Lung (tissue), 17 donors: ENCODE measurements at places on chromosomes 5 and 9. TPM values are rescaled to one million over a fixed set of nuclear protein-coding genes. Genes with fewer than 3 reads are reported as not detected.

Gene RNF180
- 24.4 TPM for total RNA-seq

Gene SV2C
- total RNA-seq, result 0.37 TPM

Gene ANKRD20A1
- 4.4 TPM for total RNA-seq

Gene FRMPD1
- 0.25 TPM for total RNA-seq

Gene GABRP
- total RNA-seq, result 0.89 TPM

DNA sequence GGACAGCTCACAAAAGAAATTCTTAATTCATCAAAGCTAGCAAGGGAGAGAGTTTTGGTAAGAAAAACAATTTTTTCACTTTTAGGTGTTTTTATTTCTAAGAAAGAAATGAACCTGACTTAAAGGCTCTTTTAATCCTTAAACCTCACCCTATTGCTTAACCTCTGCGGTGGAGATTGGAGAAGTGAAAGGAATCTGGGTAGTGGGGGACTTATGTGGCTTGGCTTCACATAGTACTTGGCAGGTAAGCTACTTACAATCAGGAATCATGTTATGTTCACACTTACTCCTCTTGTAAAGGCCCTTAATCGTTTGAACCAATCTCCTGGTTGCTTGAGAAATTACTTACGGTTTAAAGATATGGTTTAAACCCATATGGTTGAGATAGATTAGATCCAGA is 104.8 kb downstream of the ISOC1 start:
- DNase-seq, result peak; percentile 19

DNA sequence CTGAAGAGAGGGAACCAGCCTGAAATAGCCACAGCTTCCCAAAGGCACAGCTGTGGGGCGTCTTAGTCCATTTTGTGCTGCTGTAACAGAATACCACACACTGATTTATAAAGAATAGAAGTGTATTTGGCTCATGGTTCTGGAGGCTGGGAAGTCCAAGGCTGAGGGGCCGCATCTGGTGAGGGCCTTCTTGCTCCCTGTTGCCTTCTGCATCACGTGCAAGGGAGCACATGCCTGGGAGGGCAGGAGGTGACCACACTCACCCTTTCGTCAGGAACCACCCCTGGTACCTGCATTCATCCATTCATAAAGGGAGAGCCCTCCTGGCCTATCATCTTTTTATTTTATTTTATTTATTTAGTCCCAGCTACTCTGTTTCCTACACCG is 10.4 kb downstream of the PLPP7 start:
- DNase-seq, result no peak

DNA sequence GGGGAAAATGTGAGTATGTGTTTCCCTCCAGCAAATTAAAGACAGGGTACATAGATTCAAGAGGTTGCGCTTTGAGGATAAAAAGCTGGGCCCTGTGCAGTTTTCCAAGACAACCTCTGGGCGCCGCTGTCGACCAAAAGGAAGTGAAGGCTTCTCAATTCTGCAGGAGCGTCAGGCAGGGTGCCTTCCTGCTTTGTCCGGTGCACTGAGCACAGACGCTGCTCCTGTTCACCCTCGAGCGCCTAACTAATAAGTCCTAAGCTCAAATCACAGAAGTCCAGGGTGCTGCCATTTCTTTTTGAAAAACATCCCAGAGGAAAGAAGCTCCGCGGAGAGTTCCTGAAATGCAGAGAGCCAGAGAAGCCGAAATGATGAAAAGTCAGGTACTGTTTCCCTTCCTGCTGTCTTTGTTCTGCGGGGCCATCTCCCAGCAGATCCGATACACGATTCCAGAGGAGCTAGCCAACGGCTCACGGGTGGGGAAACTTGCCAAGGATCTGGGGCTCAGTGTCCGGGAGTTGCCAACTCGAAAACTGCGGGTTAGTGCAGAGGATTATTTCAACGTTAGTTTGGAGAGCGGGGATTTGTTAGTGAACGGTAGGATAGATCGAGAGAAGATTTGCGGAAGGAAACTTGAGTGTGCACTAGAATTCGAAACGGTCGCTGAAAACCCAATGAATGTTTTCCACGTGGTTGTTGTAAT is at the start of gene PCDHGB1:
TSS of gene PCDHGB1 (plus strand) at position 183 of the 703 bp plus-strand sequence. CDS start at position 345, 162 bp downstream.
- DNase-seq, result peak; percentile 20

DNA sequence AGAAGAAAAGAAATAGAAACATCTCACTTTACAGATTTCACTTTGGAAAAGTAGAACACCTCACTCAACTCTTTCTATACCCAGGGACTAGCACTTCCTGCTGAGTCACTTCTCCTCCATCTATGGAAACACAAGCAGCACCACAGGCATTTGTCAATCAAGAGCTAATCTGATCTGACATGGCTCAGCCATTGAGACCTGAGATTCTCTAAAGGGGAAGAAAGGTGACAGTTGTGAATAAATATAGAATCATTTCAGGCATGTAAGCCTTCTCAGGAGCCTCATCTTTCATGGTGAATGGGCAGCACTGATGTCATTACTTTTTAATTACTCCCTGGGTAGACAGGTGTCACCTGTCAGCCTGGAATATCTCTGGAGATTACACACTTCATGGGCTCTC is 559.8 kb downstream of the HINT1 start:
- no peak for DNase-seq

DNA sequence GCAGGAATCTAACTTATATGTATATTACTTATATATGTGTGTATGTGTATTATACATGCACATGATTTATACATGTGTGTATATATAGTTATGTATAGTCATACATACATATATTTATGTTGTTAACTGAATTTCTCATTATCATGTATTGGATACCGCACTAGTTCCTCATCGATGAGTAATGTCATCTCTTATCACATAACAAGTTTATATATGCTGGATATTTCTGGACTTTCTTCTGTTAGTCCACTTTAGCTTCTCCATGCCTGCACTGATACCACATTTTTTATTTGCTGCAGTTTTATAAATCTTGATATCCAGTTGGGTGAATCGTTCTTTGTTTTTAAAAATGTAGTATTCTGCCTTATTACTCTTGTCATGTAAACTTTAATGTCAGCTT is 50.2 kb downstream of the APC start:
- DNase-seq, result no peak

DNA sequence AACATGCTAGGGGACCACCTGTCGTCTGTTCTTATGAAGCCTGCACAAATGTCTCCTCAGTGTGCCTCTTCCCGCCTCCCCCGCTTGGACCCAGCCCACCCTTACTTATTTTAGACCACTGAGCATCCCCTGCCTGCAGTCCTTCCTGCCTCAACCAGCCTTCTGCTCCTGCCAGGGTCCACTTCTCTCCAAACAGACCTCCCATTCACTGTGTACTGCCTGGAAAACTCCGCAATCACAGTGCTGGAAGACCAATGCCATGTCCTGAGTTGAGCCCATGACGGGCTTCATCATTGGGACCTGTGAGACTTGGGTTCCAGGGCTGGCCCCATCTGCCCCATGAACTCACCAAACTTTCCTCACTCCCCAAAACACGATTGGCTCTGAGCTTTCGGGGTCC is 309.4 kb downstream of the IRX1 start:
- no peak for DNase-seq

DNA sequence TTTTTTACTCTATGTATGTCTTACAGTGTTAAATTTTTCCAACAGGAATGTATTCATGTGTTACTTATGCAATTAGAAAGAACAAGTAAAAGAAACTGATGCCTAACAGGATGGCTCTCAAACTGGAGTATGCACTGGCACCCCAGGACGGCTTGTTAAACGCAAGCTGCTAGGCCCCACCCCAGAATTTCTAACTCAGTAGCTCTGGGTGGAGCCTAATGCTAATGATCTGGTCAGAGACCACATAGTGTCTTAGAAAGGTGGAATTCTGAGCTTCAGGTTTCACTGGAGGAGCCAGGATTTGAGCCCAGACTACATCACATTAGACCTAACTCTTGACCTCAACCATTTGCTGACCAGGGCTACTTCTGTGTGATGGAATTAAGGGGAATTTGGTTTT is 34.4 kb downstream of the SHC3 start:
- DNase-seq, result no peak

DNA sequence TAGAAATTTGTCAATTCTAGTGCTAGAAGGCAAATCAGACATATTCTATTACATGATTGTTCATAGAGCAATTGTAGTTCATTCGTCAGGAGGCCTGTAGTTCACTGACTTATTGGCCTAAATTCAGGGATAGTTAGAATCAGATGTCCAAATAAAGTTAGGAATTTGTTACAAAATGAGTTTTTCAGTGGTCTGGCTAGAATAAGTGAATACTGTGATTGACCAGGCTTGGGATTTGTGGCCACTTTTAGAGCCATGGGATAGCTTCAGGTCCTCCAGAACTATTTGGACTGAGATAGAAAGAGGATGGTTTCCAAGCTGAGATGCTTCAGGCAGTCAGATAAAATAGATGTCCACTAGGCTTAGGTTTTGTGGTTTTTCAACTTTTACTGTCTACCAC is 199.1 kb upstream of the MPDZ start:
- DNase-seq, result no peak
